NCI-H2081 treated with DMSO at 0.1 percent for 48 hours (cell line): ENCODE measurements at places on chromosomes 13 and 19.

DNA sequence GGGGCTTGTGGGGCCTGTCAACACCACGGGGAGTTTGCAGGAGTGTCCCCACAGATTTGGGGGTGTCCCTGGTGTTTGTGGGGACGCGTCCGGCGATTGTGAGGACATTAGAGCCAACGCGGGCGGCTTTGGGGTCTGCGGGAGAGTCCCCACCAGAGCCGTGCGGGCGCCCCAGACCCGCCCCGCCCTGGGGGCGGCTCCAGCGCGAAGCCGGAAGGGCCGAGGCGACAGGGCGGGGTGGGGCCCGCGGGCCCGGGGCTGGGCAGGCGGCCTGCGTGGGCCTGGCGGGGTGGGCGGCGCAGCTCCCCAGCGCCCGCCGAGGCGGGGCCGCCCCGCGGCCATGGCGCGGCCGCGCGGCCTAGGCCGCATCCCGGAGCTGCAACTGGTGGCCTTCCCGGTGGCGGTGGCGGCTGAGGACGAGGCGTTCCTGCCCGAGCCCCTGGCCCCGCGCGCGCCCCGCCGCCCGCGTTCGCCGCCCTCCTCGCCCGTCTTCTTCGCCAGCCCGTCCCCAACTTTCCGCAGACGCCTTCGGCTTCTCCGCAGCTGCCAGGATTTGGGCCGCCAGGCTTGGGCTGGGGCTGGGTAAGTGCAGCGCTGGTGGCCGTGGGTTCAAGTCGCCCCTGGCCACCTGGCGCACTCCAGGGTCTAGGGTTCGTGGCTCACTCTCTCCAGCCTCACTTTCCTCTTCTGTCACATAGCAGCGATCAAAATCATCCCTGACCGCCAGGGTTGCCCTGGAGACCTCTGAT is 10.3 kb downstream of the PDE4A start:
- DNase-seq, result no peak

- no peak for DNase-seq
Observed at GRCh38 chr19:46691948-46692347, 25.0 kb downstream of the PRKD2 start.

- no peak for DNase-seq
Observed at GRCh38 chr19:46466536-46467196, 4.7 kb downstream of the PNMA8A start.

- DNase-seq, result no peak
Observed at GRCh38 chr19:34999498-35000337, at the start of gene GRAMD1A. Gene GRAMD1A, plus strand, starts transcription at chr19:35000323. Its CDS starts 156 bp downstream, at chr19:35000479.

GRCh38 chr13:78660495-78660857 is 1.5 kb upstream of the OBI1 start:
- DNase-seq, result no peak
